ENCODE measurements at places on chromosomes 4 and X.

DNA sequence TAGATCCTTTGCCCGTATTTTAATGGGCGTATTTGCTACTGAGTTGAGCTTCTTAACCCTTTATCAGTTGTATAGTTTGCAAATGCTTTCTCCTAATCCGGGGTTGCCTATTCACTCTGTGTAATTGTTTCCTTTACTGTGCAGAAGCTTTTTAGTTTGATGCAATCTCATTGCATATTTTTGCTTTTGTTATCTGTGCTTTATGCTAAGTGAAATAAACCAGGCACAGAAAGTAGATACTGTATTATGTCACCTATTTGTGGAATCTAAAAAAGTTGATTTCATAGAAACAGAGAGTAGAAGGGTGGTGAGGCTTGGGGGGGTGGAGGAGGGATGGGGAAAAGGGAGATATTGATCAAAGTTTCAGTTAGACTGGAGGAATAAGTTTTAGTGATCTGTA, 17.7 kb downstream of the OGT start:
- DNase-seq = no peak

- DNase-seq = no peak
These were observed 109.2 kb upstream of the EDNRA start for GRCh38 chr4:147371661-147372060.

DNA sequence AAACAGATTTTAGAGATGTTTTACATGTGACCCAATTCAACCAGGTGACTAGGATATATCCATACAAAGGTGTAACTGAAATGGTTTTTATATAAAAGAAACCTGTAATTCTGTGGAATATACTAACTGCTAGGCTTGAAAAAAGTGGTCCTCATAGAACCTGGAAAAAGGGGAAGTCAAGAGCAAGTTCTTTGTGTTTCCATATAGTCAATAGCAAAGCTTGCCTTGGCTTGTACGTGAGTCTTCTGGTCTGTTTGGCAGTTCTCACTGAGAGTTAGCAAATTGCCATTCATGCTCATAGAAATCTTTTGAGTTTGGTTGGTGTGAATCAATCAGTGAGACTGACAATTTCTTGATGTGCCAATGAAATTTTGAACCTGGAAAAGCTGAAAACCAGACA, 79.4 kb upstream of the SMIM10 start:
- DNase-seq = no peak

- DNase-seq = peak; percentile 3
These were observed 107.8 kb upstream of the FMR1 start for GRCh38 chrX:147803948-147804347.

- no peak for DNase-seq
These were observed 19.3 kb downstream of the PPP2R2C start for GRCh38 chr4:6452897-6453687.

- DNase-seq = no peak
These were observed 27.8 kb downstream of the PIR start for GRCh38 chrX:15465347-15465746.

Data from large intestine (tissue), 12 donors.